ENCODE measurements at places on chromosomes 12 and 14. TPM values are rescaled to one million over a fixed set of nuclear protein-coding genes. Genes with fewer than 3 reads are reported as not detected.

Gene MANSC1
- 5.7 TPM for total RNA-seq

DNA sequence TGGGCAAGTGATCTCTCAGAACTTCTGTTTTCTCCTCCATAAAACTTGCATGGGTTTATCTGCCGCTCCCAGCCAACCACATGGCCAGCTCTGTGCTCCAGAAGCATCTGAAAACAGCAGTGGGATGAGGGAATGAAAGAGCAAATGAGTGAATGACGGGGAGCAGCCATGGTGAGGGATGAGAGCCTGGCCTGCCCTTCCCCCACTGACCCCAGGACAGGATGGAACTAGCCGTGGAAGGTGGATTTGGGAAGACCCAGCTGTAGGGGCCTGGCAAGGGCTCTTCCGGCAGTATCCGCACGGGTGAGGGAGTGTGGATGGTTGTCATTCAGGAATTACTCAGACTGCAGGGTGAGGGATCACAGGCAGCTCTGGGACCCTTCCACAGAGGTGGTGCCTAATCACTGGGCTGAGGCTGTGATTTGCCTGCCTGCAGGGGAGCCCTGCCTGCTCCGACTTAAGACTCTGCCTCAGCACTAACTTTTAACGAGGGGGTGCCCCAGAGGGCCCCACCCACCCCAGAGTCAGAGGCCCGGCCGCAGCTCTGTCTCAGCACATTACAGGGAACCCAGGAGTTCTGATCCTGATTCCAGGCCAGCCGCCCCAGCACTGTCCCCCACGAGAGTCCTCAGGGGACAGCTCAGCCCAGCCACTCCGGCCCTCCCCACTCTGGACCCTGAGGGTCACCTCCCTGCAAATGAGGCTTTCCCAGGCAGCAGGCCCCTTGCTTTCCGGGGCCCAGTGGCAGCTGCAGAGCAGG, 136.8 kb upstream of the C14orf180 start:
- no peaks in the 10 kb centered on the region for H3K27me3 ChIP-seq
- H3K27ac ChIP-seq, result no peak overlapping the region
- no peaks in the 10 kb centered on the region for H3K36me3 ChIP-seq
- no peaks in the 10 kb centered on the region for H3K4me1 ChIP-seq
- DNase-seq, result no peak

DNA sequence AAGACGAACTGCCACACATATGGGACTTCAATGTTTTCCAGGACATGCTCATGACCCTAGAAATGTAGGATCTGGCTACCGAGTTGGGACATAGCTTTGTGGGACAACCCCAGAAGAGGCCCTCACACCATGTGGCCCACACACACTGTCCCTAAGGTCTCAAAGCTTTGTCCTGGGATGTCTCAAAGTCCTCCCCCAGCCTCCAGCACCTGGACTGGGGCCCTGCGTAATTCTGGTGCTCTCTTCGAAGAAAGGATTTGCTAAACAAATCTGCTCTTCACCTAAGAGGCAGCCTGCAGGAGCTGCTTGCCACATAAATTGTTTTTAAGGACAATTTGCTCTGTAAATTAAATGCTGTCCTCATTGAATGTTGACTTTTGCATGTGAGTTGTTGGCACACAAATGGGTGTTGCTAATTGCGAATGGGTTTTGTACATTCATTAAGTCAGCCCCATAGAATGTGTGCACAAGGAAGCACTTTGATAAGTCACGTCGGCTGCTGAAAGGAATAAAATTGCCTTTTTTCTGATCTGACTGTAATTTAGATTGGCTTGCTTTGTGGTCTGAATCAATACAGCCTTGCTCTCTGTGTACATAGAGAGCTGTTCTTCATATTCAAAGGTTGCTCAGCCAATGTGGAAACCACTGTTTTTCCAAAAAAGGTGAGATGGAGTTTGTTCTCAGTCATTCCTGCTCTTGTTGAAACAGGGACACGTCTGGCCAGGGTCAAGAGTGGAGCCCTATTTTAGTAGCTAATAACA, 161.6 kb upstream of the PWP1 start:
- H3K4me3 ChIP-seq, result no peak overlapping the region
- no peak overlapping the region for H3K27ac ChIP-seq
- DNase-seq, result no peak

DNA sequence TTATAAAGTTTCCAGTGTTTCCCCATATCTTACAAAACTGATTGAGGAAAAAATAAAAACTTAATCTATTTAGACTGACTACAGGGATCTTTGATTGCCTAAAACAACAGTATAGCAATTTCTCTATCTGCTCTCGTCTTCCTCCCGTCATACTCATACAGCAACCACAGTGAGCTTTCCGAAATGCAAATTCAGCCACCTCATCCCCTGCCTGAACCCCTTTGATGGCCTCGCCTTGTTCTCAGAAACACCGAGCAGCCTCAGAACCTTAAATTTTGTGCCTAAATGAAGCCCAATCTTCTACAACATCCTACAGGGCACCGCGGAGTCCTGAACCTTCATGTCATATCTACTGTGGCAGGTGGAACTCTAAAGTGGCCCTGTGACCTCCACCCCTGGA, 223.7 kb upstream of the TMEM132C start:
- H3K27me3 ChIP-seq, result no peaks in the 10 kb centered on the region
- no peak for DNase-seq
- H3K4me1 ChIP-seq, result no peaks in the 10 kb centered on the region
- no peaks in the 10 kb centered on the region for H3K36me3 ChIP-seq
- no peak overlapping the region for H3K4me3 ChIP-seq

Gene ZDHHC22
- not detected for total RNA-seq

All from K562 (cell line).